Activated T-cell treated with anti-CD3 and anti-CD28 coated beads for 4 hours (primary cell): ENCODE measurements at places on chromosomes 11 and 22.

DNA sequence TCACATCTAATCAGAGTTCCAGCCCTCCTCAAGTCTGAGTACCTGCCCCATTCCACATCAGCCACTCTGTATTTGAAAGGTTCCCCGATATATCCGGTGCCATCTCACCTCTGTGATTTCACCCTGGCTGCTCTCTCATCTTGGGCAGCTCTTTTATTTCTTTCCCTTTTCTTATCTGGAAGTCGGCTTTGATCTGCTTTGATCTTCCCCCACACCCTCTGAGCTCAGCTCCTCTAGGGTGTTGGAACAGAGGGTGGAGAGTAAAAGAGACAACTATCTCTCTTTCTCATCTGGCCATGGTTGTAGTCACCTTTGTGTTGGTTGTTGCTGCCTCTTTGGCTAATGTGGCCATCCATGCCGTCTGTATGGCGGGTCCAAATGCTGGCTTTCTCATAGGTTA, 108.3 kb downstream of the ENTHD1 start:
- no peak for DNase-seq

GRCh38 chr11:59216641-59217564, 4.2 kb upstream of the MPEG1 start:
- DNase-seq = no peak

- DNase-seq = no peak
Measured at GRCh38 chr11:117902001-117902845, 25.8 kb upstream of the FXYD6 start.

- no peak for DNase-seq
Measured at GRCh38 chr11:18657673-18658072, 23.5 kb upstream of the SPTY2D1 start.

GRCh38 chr11:104968355-104968855, at the start of gene CASP4:
Gene CASP4 (minus strand): TSS chr11:104968574. CDS start chr11:104968525, 49 bp downstream.
- DNase-seq = no peak

DNA sequence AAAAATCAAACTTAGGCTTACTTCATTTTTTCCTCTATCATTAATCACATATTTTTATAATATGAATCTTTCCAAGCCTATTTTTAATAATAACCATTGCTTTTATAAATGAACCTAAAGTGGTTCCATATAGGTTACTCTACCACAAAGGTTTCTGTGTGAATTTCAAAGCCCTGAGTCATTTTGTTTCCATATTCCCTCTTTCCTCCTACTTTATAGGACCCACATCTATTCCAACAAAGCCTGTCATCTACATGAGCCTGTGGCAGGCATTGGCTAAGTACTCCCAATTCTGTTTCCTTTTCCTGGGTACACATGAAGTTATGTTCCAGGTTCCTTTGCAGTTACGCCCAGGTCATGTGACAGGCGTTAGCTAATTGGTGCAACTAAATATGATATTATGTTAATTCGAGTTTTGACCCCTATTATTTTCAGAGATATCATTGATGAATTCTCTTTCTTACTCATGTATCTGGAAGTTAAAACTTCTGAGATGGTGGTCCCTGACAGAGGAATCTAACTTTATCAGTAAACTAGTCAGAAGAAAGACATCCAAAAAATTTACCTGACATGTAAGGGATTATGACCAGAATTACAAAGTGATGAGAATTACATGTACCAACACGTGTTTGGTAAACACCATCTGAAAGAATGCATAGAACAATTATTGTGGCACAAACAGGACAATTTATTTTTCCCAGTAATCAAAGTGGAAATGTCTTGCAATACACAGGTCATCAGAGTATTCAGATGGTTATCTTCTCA, 1264.0 kb upstream of the CNTN5 start:
- DNase-seq = no peak

GRCh38 chr11:63511048-63511748, 5.3 kb downstream of the LGALS12 start:
- DNase-seq = no peak

GRCh38 chr22:35258191-35258988, 1.1 kb downstream of the HMGXB4 start:
- no peak for DNase-seq

GRCh38 chr22:49564054-49564453, 263.6 kb downstream of the BRD1 start:
- DNase-seq = no peak
